ENCODE measurements at places on chromosomes 2 and 18.

DNA sequence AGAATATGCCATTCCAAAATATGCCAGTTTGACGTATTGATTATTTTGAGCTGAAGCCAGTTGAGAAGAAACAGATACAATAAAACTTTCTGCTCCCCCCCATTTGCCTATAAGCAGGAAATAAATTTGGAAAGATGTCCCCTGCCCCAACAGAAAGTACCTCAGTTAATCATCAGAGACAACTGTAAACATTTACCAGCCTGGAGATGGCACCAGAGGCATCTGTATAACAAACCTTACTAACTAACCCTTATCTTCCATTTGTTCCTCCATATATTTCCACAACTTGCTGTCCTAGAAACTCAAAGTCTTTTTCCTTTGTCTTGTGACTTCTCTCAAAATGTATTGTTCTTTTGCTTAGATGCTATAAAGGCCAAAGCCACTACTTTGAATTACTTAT lies 93.8 kb downstream of the AKAIN1 start:
- DNase-seq, result no peak

DNA sequence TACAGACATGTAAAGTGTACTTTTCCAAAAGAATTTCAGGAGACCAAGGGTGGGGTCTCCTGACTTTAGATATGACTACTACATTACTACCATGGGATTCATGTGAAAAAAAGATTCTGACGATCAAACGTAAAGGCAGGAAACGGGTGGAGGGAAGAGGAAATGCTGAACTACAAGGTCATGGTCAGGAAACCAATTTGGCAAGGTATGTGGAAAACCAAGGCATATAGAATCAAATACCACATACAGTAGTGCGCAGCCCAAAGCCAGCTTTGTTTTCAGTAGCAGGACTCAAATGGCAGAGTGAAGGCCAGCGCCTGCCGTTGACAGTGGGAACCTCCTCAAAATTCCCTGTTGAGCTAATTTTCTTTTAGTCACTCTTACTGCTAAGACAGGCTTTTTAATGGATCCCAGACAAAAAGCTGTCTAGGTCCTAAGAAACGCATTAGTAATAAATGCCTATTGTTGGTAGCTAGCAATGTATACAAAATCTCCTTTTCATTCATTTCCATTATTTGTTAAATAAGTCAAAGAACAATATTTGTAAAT lies 57.6 kb upstream of the SERTAD2 start:
- no peak for DNase-seq

- DNase-seq, result no peak
Measured at GRCh38 chr2:13616059-13616458, 899.3 kb downstream of the TRIB2 start.

DNA sequence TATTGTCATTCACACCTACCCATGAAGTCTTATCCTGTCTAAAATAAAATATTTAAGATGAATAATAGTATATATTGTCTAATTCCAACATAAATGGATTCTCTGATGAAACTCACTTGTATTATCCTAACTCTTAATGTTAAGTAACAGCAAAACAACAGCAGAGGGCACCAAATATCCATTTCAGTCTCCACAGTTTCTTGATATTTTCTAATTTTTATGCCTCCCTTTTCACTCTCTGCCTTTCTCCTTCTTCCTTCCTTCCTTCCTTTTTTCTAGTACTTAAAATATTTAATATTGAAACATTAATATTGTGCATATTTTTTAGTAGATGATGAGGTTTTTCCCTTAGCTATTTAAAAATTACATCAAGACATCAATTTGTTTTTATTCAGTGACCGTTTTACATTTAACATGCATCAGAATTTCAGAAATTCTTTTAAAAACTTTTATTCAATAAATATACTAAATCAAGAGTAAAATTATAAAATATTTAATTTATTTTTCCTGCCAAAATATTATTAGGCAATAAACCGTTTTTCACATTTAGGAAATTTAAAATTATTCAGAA lies 97.6 kb downstream of the WDR7 start:
- no peak for DNase-seq

- no peak for DNase-seq
Measured at GRCh38 chr2:207012461-207012860, 73.1 kb downstream of the CPO start.

GRCh38 chr2:240602266-240603050 lies 15.9 kb downstream of the CAPN10 start:
- DNase-seq, result peak; percentile 35

DNA sequence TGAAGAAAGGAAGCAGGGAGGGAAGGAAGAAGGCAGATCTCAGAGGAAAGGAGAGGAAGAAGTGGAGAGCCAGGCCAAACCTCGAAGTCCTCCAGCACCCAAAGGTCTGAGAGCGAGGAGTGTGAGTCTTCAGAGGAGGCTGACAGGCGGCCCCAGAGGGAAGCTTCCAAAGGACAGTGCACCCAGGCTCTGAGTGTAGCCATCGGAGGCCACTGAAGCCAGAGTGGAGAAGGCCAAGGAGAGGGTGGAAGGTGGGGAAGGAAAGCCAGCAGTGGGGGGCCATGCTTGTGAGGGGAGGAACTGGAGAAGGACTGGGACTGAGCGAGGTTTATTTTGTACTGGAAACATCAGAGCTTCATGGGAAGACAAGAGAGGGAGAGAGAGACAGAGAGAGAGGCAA lies 6.0 kb downstream of the ATP6V1B1 start:
- DNase-seq, result no peak

GRCh38 chr2:72148837-72149555 lies 1.3 kb upstream of the CYP26B1 start:
- peak; percentile 84 for DNase-seq

GRCh38 chr2:219727771-219728429 lies 100.5 kb downstream of the SLC4A3 start:
- DNase-seq, result no peak

- no peak for DNase-seq
Measured at GRCh38 chr2:233798335-233799086, 20.4 kb downstream of the MROH2A start.
